ENCODE measurements at places on chromosomes 1 and 21.

GRCh38 chr1:224525411-224526040 is 90.6 kb upstream of the CNIH3 start:
- no peak for DNase-seq

- no peak for DNase-seq
Observed at GRCh38 chr1:36256558-36257374, 32.5 kb downstream of the THRAP3 start.

- no peak for DNase-seq
Observed at GRCh38 chr1:201883786-201884185, 4.9 kb upstream of the SHISA4 start.

GRCh38 chr1:178579562-178579961 is 66.7 kb downstream of the TEX35 start:
- DNase-seq: no peak

- DNase-seq: no peak
Observed at GRCh38 chr1:22949822-22950331, 22.8 kb downstream of the LACTBL1 start.

GRCh38 chr1:156543066-156543465 is 29.3 kb downstream of the IQGAP3 start:
- no peak for DNase-seq
